Uterus (tissue), 4 donors: ENCODE measurements at places on chromosomes 1 and 21. TPM values are rescaled to one million over a fixed set of nuclear protein-coding genes. Genes with fewer than 3 reads are reported as not detected.

TNFRSF4 gene
- total RNA-seq = not detected

PLEKHN1 gene
- not detected for total RNA-seq

MMP23B gene
- total RNA-seq = 57.1 TPM

CCDC27 gene
- not detected for total RNA-seq

CDC14A gene
- 18.7 TPM for total RNA-seq
